HuH-7.5 (cell line): ENCODE measurements at places on chromosomes 7 and 10.

- no peak for DNase-seq
Observed at GRCh38 chr7:39621261-39621660, 2.1 kb upstream of the RALA start.

DNA sequence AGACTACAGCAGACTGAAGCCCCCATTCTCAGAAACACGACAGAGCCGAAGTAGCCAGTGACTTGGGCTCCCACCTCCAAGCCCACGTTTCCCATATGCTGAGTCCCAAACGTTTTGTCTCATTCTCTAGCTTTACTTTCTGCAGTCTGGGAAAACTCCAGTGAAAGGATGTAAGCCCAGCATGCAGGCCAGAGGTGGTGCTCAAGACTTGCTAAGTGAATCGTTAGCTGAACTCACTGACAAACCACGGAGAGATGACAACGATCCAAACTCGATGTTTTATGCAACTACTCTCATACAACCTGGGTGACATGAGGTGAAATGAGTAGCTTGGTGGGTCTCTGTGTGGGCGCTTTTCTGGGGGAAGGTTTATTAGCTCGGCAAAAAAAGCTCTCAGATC is 731.8 kb downstream of the SUGCT start:
- DNase-seq, result no peak

- no peak for DNase-seq
Observed at GRCh38 chr10:78217336-78217735, 183.7 kb downstream of the RPS24 start.

- no peak for DNase-seq
Observed at GRCh38 chr10:116761883-116762282, 19.5 kb upstream of the HSPA12A start.

- DNase-seq, result no peak
Observed at GRCh38 chr7:158044482-158044823, 543.2 kb downstream of the PTPRN2 start.

DNA sequence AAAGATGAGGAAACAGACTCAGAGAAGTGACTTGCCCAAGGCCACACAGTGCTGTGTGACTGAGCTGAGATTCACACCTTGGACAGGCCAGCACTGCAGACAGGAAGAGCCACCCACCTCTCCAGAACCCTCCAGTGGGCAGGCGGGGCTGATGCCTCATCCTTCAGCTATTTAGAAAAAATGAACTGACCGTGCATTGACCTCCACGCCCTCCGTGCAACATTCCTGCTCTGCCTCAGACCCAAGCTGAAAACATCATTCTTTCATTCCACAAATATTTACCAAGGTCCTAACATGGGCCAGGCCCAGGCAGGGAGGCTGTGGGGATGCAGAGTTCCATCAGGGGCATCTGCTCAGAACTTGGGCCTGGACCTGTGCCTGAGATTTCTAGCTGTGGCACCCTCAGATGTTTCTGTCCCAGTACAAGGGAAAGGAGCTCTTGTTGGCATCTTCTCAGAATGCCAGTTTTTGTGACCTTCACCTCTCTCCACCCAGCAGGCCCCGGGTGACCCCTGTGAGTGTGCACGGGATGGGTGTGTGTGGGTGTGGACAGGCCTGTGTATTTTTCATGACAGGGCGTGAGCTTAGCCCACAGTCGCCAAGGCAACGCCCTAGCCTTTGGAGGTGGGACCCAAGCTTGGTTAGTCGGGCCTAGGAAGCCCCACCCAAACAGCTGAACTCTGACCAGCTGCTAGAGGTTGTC is 6.5 kb downstream of the VSIR start:
- DNase-seq, result peak; percentile 58

DNA sequence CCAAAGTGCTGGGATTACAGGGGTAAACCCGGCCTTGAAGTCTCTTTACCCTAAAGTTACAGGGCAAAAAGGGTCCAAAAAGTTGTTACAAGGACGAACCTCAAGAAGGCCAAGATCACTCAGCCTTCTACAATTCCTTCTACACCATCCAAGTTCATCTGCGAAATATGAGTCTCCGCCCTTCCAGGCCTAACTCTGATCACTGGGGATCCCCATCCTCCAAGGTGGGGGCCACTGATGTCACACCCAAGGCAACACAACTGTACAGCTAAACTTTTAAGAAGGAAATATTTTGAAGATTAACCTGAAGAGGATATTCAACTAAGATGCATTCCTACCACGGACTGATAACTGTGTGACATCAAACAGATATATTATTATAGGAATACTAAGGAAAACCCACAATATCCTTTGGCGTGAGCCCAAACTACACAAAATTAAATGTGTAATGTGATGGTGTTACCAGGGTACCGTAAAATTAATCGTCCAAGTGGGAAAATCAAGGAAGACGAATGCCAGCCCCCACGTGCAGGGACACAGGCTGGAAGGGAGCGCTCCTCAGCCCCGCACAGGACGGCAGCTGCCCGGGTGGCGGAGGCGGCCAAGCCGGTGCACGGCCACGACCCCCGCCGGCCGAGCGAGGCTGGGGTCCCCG is 1.0 kb downstream of the PAXIP1 start:
- peak; percentile 26 for DNase-seq

DNA sequence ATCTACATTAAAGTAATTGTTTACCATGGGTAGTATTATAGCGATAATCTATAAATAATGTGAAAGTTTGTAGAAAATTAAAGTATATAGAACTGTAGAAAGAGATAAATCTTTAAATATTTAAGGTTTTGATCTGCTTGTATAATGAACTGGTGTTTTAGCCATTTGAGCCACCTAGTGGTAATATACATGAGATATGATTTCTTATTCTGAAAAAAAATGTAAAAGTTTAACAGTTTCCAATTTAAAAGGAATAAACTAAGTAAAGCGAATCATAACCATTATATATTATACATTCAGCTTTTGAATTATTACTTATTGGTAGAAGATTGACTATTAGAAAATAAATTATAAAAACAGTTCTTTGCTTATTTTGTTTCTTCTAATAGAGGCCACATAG is 91.2 kb downstream of the OTUD1 start:
- no peak for DNase-seq
